ENCODE measurements at places on chromosomes 11 and 22.

DNA sequence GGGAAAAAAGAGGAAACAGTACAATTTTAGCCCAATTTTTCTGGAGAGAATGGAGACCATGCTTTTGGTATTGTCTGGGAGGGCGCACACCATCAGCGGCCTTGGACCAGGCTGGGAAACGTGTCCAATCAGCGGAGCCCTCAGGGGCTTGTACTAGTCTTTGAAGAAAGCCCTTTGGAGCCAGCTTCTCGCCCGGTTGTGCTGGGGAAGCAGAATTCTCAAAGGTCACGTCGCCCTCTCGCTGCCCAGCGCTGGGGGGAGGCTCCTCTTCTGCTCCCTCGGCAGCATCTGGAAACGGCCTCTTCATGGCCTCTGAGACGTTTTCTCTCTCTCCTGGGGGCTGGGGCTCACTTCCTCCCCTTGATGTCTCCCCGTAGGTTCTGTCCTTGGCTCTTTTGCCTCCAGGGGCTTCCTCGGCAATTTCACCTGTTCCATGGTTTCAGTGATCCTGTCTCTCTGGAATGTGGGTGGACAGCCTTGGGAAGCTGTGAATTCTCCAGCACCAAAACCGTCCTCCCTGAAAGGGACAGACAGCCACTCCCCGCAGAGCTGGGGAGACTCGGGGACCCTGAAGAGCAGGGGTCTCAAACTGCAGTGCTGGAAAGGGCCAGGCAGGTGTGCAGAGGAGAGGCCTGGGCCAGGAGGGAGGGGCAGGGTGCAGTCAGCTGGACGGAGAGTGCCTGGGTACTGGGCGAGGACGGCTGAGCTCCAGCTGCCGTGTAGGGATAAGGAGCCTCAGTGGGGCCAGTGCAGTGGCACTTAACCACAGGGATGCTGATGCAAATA lies 80.2 kb downstream of the RPS6KA4 start:
- no peak for DNase-seq

- DNase-seq = no peak
Measured at GRCh38 chr11:126546191-126546590, 190.7 kb downstream of the ST3GAL4 start.

- DNase-seq = no peak
Measured at GRCh38 chr11:78031629-78032028, 8.6 kb upstream of the KCTD14 start.

GRCh38 chr11:62151737-62152102 lies 27.9 kb downstream of the INCENP start:
- DNase-seq = no peak

DNA sequence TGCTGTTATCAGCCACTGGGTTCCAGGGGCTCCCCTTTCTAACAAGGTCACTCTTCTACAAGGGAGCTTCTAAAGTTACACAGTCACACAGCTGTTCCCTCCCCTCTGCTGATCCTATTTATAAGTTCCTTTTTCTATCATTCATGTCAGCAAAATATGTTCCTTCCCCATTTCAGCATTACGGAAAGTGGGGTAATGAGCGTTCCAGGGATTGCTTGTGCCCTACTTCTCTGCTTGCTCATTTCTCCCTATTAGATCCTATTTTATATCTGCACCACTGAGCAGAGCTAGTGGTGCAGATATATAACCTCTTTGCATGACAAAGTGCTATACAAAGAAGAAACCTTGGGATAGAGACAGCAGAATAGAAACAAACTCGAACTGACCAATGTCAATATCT lies 22.7 kb upstream of the PLEKHB1 start:
- DNase-seq = no peak

Data from NCI-H1694 (cell line).